Bladder microvascular endothelial cell (primary cell): ENCODE measurements at places on chromosomes 6 and 20. TPM values are rescaled to one million over a fixed set of nuclear protein-coding genes. Genes with fewer than 3 reads are reported as not detected.

PRIM2 gene
- 14.7 and 14.9 TPM in 2 replicates for total RNA-seq

TGM3 gene
- not detected in 2 replicates for total RNA-seq

RAMACL gene
- total RNA-seq = 1.8 and 13.3 TPM in 2 replicates

RAB32 gene
- 59.9 and 70.1 TPM in 2 replicates for total RNA-seq

STMN3 gene
- 0.69 and 1.5 TPM in 2 replicates for total RNA-seq

HMGCLL1 gene
- not detected in 2 replicates for total RNA-seq

MAK gene
- total RNA-seq = under 0.01 TPM in 1 of 2 replicates, not detected in the other

NHLRC1 gene
- 1.1 and 1.2 TPM in 2 replicates for total RNA-seq

LY6G6C gene
- not detected in 2 replicates for total RNA-seq

F13A1 gene
- total RNA-seq = not detected in 2 replicates

DAAM2 gene
- total RNA-seq = 0.16 and 0.57 TPM in 2 replicates

ENPP1 gene
- 0.31 and 0.32 TPM in 2 replicates for total RNA-seq

NNAT gene
- total RNA-seq = 0.32 TPM in 1 of 2 replicates, not detected in the other

KHDC3L gene
- not detected in 2 replicates for total RNA-seq

GFRA4 gene
- total RNA-seq = not detected in 2 replicates

CLPSL2 gene
- not detected in 2 replicates for total RNA-seq

STMND1 gene
- not detected in 2 replicates for total RNA-seq

ABRACL gene
- 27.8 and 87.6 TPM in 2 replicates for total RNA-seq

HSPA1L gene
- total RNA-seq = 0.81 and 1.8 TPM in 2 replicates

SLC17A9 gene
- total RNA-seq = 6.9 and 7.3 TPM in 2 replicates

TTK gene
- 12.1 and 18.1 TPM in 2 replicates for total RNA-seq

EYA2 gene
- not detected in 2 replicates for total RNA-seq

PERP gene
- 13.1 and 24.2 TPM in 2 replicates for total RNA-seq

INSM1 gene
- total RNA-seq = not detected in 2 replicates

FAM209B gene
- total RNA-seq = not detected in 2 replicates

HFE gene
- 2.6 and 3.6 TPM in 2 replicates for total RNA-seq

NMBR gene
- 0.16 TPM in 1 of 2 replicates, not detected in the other for total RNA-seq

CALHM5 gene
- total RNA-seq = 5.3 and 12.6 TPM in 2 replicates

SGK2 gene
- under 0.01 and 0.31 TPM in 2 replicates for total RNA-seq

SPEF1 gene
- total RNA-seq = 0.13 TPM in 1 of 2 replicates, not detected in the other

COL9A3 gene
- 0.32 and 0.69 TPM in 2 replicates for total RNA-seq

TPD52L2 gene
- 100 and 164 TPM in 2 replicates for total RNA-seq

LPIN3 gene
- 0.94 and 2.3 TPM in 2 replicates for total RNA-seq

AURKA gene
- total RNA-seq = 18.8 and 30.9 TPM in 2 replicates

ADGRF1 gene
- not detected in 2 replicates for total RNA-seq

BNIP5 gene
- total RNA-seq = not detected in 2 replicates

SPDEF gene
- total RNA-seq = not detected in 2 replicates

ANKEF1 gene
- total RNA-seq = 1.4 and 2.3 TPM in 2 replicates

TPD52L1 gene
- total RNA-seq = 3.8 and 5.3 TPM in 2 replicates

GRM1 gene
- total RNA-seq = under 0.01 TPM in 1 of 2 replicates, not detected in the other

PRICKLE4 gene
- 2.3 and 6.2 TPM in 2 replicates for total RNA-seq

SEL1L2 gene
- total RNA-seq = not detected in 2 replicates

NFATC2 gene
- 2.1 and 7.5 TPM in 2 replicates for total RNA-seq

TCF21 gene
- total RNA-seq = not detected in 2 replicates

LINC00237 gene
- not detected in 2 replicates for total RNA-seq

TOX2 gene
- total RNA-seq = 0.97 and 1.7 TPM in 2 replicates

TMEM244 gene
- total RNA-seq = not detected in 2 replicates

BPI gene
- total RNA-seq = not detected in 2 replicates

RAB44 gene
- total RNA-seq = under 0.01 TPM in 1 of 2 replicates, not detected in the other

TFAP2D gene
- total RNA-seq = not detected in 2 replicates

SOX12 gene
- 3.6 and 5.1 TPM in 2 replicates for total RNA-seq

ADGB gene
- total RNA-seq = not detected in 2 replicates

TNNC2 gene
- total RNA-seq = not detected in 2 replicates
